Pancreas (tissue), 10 donors: ENCODE measurements at places on chromosomes 4 and X. TPM values are rescaled to one million over a fixed set of nuclear protein-coding genes. Genes with fewer than 3 reads are reported as not detected.

Gene SLC49A3
- total RNA-seq: 3.3 TPM

Gene MAGEA2B
- total RNA-seq: not detected

GRCh38 chrX:63812823-63813222 lies 27.8 kb upstream of the ARHGEF9 start:
- DNase-seq: no peak

GRCh38 chr4:41110050-41110449 lies 104.3 kb downstream of the APBB2 start:
- DNase-seq: no peak

DNA sequence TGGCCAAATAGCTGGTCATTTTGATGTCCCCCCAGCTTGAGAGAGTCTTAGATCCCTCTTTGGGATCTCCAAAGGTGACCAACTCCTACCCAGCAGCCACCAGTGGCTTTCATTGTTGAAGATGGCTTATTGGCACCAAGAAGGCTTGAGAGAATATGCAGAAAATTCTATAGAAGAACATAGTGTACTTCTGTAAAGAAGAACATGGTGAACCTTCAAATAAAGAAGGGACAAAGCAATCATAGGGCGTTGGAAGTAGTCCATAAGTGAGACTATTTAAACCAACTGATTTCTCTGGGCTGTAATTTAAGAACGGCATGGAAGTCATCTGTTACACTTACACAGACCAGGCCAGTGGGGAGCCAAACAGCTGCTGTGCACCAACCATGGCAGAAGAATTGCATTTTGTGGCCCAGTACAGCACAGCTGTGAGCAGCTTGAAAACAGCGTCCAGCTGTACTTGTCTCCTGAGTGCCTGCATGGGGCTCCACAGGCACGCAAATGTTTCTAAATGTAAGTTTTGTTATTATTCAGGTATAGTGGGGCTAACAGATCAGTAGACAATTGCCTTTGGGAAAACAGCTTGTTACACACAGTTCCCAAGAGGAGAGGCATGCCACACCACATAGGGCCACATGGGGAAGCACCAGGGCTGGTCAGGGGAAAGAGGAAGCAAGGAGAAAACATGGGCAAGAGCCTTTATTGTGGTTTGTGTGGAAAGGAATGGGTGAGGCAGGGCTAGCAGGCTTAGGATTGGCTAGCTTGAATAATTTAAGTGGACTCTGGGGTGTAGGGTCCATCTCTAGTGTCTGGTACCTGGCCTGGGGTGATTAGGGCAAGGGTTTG lies 125.0 kb downstream of the ARHGAP6 start:
- DNase-seq: no peak

DNA sequence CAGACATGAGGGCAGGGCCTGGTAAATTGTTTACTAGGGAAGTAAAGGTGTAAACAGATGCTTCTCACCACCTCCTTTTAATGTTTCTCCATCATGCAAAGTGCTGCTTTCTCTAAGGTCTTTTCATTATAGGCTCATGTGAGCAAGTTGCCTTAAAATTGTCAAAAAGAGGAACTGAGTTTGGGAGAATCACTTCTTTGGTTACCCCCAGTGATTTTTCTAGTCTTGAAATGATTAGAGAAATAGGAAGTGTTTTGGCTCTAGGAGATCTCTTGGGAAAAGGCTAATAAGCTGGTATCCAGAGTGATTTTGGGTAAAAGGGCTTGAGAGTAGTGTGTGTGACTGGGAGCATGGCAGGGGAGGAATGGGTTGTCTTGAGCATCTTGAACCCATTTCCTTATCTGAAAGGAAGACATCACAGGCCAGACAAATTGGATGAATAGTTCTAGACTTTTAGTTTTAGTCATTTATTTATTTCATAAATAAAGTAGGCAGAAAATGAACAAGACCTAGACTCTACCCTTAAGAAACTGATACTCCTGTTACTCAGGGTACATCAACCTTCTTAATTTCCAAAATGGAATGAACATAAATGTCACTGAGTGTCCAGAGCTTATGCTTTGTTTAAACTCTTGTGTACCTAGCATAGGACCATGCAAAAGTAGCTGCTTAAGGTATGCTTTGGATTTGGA lies 14.2 kb downstream of the GRPR start:
- DNase-seq: no peak

DNA sequence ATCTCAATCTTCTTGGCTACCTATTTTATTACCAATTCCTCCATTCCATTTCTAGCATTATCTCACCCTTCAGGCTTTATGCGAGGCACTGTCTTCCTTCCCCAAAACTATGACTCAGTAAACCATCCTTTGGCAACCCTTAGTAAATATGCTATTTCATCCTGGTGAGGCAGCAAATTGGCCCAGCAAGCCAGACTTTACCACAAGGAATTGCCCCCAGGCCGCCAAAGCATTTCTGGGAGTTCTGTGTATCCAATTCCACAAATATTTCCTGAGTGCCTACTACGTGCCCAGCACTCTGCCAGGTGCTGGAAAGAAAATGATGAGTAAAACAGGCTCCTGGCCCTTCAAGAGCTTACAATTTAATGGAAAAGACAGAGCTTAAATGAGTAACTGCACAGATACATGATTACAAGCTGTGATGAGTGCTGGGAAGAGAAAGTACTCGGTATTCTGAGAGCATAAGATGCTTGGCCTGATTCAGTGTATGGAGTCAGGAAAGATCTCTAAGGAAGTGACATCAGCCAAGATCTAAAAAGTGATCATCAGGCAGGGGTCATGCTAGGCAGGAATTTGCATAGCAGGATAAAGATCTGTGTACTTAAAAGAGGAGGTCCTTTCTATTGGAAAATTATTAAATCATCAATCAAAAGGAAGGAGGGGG lies 193.8 kb downstream of the ADAMTS3 start:
- DNase-seq: no peak

GRCh38 chr4:115515366-115515765 lies 401.9 kb upstream of the NDST4 start:
- no peak for DNase-seq

DNA sequence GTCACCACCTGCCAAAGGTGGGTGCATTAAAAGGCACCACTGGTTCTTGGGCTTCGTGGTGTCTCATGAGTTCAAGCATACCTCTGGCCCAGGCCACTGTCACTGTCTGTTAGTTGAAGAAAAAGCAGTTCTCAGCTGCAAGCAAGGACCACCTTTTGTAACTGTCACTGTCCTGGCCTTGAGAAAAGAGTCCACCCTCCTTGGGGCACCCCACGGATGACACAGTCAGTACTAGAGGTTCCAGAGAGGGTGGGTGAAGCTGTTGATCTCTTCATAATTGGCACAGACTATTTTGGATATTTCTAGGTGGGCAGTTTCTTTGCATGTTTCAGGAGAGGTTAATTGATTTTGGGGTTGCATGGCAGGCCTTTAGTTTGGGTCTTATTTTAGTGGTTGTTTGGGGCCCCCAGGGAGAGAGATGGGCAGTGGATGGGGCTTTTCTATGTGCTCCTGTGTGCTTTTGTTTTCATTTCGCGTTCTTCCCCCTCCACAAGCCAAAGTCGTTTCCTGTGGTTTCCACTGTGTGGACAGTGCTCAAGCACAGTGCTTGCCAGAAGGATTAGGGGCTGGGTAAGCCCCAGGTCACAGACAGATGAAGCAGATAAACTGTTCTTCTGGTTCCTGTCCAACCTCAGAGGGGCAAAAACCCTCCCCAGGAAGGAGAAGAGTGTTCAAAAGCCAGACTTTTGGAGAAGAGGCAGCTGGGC lies 156.2 kb upstream of the PPP1R2C start:
- DNase-seq: no peak

GRCh38 chr4:2651998-2652397 lies 104.1 kb downstream of the TNIP2 start:
- DNase-seq: no peak

GRCh38 chr4:130214268-130214667 lies 1118.3 kb downstream of the C4orf33 start:
- DNase-seq: no peak

DNA sequence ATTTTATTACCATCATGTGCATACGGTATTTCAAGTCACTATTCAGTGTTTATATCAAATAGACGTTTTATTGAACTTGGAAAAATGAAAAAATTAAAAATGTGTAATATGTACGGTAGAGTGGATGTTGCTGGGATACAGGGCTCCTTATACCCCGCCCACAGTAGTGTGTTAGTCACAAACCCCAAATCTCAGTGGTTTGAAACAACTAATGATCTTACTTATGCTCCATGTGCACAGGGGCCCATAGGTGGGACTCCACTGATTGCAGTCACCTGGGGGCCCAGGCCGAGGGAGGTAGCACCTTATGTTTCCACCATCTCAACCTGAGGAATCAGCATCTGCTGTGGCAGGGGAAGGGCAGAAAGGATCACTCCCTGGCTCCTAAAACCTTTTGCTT lies 18.1 kb downstream of the LSM6 start:
- DNase-seq: no peak

GRCh38 chr4:162356181-162356580 lies 192.4 kb upstream of the FSTL5 start:
- no peak for DNase-seq

- DNase-seq: no peak
Observed at GRCh38 chr4:122403861-122404260, 25.1 kb downstream of the ADAD1 start.
